ENCODE measurements at places on chromosomes 7 and 10.

DNA sequence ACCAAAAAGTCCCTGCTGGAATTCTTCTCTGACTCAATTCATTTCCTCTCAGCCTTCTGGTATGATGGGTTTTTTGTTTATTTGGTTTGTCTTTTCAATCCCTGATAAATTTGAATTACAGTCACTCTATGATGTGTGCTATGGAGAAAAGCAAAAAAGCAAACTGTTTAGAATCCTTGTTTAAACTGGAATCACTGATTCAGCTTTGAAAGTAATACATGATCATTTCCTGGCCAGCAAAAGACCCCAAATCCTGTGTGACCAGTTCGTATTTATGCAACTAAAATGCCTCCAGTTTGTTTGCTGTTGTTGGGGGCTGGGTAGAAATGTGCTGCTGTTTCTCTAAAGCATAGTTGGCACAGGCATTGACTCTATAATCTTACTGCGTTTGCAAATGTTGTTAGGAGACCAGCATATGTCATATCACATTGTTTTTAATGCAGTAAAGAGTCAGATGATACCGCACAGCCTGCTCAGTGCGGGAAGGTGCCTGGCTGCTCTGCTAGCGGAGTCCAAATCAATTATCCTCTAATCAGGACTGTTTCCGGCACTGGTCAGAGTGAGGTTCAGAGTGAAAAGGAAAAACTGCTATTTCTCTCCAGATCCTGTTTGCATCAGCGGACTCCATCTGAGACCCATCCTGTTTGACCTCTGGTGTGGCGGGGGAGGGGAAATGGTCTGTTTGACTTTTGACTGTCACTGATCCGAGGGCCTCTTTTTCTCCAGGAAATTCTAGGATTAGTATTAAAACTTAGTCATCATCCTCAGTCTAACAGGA, 40.6 kb upstream of the ADD3 start:
- no peak for DNase-seq

DNA sequence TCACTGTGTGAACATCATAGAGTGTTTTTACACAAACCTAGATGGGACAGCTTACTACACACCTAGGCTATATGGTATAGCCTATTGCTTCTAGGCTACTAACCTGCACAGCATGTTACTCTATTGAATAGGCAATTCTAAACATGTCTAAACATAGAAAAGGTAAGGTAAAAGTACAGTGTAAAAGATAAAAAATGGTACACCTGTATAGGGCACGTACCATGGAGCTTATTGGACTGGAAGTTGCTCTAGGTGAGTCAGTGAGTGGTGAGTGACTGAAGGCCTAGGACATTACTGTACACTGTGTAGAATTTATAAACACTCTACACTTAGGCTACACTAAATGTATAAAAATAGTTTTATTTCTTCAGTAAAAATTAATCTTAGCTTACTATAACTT, 182.0 kb upstream of the THSD7A start:
- no peak for DNase-seq

DNA sequence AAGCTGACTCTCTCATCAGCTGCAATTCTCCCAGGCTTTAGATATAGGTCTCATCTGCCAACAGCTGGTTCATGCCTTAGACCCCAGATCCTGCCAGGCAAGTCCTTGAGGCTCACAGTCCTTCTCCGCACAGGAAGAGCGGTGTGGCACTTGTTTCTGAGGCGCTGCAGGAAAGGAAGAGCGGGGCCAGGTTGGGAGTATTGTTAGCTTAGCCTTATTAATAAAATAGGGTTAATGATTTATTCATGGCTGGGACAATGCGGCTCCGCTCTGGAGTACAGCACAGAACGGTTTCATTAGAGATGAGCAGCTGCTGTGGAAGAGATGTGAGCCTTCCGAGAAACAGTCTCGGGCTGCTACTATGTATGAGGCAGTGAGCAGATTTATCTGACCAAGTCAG, 78.1 kb downstream of the FZD1 start:
- DNase-seq = no peak

DNA sequence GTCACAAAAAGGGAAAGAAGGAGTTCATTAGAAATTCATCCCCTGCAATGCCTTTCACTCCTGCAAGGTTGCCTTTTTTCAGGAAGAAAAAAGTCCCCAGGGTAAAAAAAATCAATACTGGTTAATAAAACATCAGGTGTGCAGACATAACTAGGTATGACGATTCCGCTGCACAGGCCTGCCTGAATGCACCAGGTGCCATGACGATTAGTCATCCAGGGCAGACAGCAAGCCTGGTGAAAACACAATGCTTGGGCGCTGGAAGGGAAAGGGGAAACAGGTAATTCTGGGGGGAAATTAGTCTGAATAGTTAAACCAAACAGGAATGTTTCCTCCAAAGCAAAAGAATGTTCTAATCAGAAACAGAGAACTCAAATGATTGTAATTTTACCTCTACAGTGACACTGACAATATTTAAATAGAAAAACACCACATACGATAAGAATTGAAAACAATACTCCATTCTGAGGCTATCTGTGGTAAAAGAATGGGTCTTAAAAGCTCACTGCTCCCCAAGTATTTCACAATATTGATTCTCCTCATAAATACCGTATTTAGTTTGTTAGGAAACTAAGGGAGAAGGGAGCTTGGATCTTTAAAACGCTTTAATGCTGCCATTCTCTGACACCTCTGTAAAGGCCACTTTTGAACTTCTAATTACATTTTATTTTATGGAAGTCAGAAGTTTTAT, 45.2 kb downstream of the VPS41 start:
- no peak for DNase-seq

- DNase-seq = no peak
Observed at GRCh38 chr7:122166740-122167139, 22.7 kb upstream of the AASS start.

GRCh38 chr7:8357536-8357935, 75.9 kb upstream of the NXPH1 start:
- no peak for DNase-seq

GRCh38 chr10:10270126-10271050, 747.3 kb upstream of the CELF2 start:
- DNase-seq = no peak

DNA sequence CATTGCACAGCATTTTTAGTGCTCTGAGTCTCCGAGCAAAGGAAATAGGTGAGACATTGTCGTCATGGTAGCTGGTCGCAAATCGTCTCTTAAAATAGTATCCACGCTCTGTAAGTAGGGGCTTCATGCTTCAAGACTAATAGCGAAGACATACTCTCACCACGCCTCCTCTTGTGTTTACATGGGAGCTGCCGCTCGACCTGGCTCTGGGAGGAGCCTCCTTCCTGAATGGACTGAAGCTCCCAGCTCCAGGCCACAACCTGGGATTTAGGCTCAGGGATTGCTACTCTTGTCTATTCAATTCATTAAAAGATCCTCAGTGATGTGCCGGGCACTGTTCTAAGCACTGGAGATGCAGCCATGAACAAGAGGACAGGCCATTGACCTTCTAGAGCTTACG, 196.1 kb upstream of the GALNT17 start:
- no peak for DNase-seq

- no peak for DNase-seq
Observed at GRCh38 chr10:8044908-8045725, 9.4 kb upstream of the GATA3 start.

GRCh38 chr7:44961844-44962482, 16.9 kb downstream of the MYO1G start:
- no peak for DNase-seq

GRCh38 chr7:141549582-141549981, 1.6 kb upstream of the AGK start:
- DNase-seq = no peak

DNA sequence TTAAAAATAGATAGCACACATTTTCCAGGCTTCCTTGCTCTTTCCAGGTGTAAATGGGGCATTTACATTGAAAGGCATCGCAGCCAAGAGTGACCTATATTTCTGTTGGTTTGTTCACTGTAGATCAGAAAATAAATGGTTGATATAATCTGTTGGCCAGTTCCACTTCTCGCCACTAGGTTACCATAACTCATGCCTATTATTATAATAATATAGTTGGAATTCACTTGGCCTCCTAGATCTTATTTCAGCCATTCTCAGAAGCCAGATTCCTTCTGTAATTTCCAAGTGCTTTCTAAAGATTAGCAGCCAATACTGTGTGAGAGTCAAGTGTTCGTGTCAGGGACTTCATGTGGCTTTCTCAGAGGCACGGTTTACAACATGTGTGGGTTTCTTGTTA, 179.5 kb downstream of the DNAH11 start:
- DNase-seq = no peak

DNA sequence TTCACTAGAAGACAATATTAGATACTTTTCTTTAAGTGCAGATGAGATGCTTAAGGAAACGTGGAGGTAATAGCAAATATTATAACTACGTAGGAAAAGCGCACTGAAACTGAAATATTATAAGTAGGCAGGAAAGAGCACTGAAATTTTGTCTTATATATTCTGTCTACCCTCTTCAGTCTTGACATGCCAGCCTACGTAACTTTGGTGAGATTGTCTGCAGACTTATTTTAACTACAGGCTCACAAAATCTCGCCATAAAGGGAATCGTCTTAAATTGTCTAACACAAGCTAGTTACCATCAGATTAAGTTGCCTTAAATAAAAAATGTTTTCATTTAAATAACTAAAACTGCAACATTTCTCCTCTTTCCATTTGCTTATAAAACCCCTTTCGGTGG, 280.1 kb upstream of the PTER start:
- DNase-seq = no peak

DNA sequence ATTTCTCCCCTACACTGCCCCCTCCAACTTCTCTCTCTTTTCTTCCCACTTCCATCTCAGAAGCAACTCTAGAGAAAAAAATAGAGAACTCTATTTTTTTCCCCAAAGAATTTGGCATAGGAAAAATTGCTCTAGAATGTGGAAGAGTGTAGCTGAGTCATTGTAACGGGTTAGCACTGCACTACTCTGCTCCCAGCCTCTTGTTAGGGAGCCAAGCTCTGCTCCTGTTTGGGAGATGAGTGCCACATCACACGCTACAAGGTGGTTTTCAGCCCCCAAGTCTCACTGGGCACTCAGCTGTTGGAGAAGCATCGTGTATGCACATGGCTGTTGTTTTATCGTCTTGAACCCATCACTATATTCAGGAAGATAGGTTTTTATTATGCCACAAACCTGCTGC, 136.4 kb downstream of the BMPER start:
- DNase-seq = no peak

DNA sequence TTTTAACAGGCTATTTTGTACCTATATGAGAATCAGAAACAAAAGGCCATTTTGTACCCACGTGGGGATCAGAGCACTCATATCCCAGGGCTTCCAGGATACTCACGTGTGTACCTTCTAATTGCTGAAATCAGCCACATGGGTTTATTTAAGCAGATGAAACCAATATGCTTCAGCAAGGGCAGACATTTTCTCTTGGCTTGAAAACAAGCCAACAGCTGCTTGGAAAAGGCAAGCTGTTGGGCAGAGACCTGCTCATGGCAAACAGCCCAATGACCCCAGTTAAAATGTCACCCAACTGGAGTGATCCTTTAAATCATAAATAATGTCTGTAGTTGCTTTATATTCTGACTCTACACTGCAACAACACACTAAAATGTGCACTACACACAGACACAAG, 26.5 kb upstream of the TOMM7 start:
- DNase-seq = no peak

Measured in stimulated activated CD8-positive, alpha-beta memory T cell treated with anti-CD3 and anti-CD28 coated beads, Interleukin-7, amount 100 ng/mL, for 24 hours (primary cell).